ENCODE measurements at places on chromosomes 7 and 10.

DNA sequence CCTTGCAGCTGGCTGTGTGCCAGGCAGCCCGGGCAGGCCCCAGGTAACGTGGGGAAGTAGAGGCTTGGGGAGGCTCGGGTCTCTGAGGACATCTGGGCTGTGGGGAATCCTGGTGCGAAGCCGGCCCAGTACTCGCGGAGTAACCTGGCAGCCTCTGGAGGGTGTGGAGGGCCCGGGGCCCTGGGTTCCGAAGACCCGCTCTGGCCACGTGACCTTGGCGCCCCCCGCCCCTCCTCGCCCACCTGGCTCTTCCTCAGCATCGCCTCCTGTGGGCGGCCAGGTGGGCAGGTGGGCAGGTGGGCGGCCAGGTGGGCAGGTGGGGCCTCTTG, 143.1 kb downstream of the WDR37 start:
- no peak for DNase-seq

- DNase-seq = no peak
Measured at GRCh38 chr10:86354761-86355540, 11.6 kb downstream of the GRID1 start.

GRCh38 chr7:128032605-128033235, 1.5 kb upstream of the LRRC4 start:
- DNase-seq = no peak

GRCh38 chr7:92634924-92635519, 44.8 kb upstream of the FAM133B start:
- no peak for DNase-seq

DNA sequence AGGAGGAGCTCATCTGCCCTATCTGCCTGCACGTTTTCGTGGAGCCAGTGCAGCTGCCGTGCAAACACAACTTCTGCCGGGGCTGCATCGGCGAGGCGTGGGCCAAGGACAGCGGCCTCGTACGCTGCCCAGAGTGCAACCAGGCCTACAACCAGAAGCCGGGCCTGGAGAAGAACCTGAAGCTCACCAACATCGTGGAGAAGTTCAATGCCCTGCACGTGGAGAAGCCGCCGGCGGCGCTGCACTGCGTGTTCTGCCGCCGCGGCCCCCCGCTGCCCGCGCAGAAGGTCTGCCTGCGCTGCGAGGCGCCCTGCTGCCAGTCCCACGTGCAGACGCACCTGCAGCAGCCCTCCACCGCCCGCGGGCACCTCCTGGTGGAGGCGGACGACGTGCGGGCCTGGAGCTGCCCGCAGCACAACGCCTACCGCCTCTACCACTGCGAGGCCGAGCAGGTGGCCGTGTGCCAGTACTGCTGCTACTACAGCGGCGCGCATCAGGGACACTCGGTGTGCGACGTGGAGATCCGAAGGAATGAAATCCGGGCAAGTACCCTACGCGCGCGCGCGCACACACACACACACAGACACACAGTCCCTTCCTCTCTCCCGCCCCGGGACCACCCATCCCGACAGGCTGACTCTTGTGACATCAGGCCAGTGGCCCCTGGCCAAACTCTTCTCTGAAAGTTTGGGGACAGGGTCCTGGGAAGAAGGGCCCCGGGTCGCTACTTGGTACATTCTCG, 538 bp downstream of the TRIM8 start:
- DNase-seq = peak; percentile 70

- DNase-seq = no peak
Measured at GRCh38 chr10:100519311-100520051, at the start of gene SEC31B. SEC31B (minus strand) TSS chr10:100519861; CDS start chr10:100516952, 2,909 bp downstream.

- DNase-seq = no peak
Measured at GRCh38 chr10:86205306-86206239, 161.0 kb downstream of the GRID1 start.

- no peak for DNase-seq
Measured at GRCh38 chr10:86941426-86941825, 16.0 kb downstream of the MMRN2 start.

- no peak for DNase-seq
Measured at GRCh38 chr10:33616956-33617355, 282.5 kb upstream of the NRP1 start.

DNA sequence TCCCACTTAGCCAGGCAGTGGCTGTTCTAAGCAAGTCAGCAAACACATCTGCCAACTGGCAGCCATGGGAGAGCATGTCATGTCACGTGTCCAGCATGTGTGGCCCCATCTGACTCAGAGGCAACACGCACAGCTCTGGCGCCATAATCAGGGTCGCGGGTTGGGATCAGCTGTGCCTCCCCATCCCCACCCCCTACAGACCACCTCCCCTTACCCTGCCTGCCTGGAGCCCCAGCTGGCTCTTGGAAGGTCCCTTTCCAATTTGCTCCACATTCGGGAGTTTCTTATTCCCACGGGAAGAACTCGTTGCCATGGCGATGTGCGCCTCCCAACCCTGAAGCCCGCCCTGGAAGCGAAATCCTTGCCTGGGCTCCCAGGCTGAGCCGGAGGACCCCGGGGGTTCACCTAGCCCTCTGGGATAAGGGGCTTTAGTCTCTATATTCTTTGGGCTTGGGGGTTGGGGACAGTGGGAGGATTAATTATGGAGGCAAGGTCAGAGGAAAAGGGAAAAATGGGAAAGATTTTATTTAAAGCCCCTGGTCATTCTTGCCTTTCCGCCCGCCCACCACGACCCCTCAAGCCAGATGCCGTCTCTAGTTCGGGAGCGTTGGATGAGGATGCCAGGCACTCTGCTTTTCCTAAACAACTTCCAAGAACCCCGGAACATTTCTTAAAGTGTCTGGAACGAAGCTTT, 283.7 kb downstream of the ZEB1 start:
- no peak for DNase-seq

GRCh38 chr7:113657603-113658002, 261.2 kb downstream of the PPP1R3A start:
- DNase-seq = no peak

- DNase-seq = no peak
Measured at GRCh38 chr10:115050375-115051010, 42.7 kb upstream of the ATRNL1 start.

DNA sequence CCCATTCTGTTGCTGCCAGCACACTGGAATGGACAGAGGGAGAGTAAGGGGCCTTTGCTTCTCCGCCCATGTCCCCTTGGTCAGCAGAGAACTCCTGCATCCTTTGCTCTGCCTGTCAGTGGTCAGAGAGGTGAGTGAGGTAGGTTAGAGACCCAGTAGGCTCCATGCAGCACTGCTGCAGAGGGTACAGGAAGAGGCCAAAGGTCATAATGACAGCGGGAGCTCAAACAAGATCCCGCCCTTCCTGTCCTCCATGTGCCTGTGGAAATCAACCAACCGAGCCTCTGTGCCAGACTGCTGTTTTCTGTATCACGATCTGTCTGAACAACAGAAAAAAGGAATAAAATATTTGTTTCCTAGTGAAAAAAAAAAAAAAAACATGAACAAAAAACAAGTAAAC, 81.4 kb downstream of the ZNF33B start:
- DNase-seq = no peak

DNA sequence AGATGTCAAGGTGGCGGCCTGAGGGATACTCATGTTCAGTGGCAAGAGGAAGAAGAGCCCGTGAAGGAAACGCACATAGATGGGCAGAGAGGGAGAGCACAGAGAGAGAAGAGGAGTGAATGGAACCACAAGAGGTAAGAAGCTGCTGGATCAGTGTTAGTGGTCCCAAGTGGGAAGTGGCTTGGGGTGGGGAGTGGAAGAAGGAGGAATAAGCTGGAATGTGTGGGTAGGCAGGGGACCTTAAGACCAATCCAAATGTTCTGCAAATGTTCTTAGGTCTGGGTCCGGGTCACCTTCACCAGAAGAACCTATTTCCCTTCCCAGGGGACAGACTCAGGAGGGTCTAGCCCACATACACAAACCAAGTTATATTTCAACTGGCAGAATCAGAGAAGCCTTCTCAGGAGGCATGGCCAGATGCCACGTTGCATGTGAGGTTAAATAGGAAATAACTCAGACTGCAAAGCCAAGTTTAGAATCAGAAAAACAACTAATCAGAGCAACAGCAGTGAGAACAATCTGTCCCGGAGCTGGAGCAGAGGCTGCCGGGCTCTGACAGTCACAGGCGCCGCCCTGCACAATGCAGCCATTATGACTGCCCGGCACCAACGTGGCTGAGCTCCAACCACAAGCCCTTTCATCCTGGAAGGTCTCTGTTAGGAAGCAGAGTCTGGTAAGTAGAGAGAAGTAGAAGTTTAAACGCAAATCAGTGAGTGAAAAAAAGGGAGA, 78.6 kb upstream of the ARMC3 start:
- no peak for DNase-seq

DNA sequence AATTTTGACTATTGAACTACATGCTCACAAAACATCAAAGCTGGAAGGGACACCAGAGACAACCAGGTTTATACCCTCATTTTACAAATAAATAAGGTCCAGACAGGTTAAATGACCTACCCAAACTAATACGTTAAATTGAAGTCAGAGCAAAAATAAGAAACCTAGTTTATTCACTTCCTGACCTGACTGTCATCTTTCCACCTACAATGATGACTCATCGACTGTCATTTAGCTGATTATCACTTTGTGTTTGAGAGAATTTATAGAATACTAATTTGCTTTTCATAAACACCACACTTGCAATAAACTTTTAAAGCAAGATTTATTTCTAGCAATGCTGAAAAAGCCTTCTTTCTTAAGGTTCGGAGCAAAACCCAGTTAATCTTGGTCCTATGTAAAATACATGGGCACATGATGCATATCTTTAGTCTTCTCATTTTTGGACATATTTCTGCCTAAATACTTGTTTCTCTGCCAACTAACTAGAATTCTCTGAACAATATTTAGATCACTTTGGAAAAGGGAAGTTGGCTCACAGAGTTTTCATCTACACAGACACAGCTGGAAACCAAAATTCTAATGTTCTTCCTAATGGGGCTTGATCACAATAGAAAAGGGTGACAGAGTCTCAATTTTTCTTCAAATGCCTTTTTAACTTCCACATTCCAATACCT, 16.7 kb upstream of the LRRN3 start:
- no peak for DNase-seq

DNA sequence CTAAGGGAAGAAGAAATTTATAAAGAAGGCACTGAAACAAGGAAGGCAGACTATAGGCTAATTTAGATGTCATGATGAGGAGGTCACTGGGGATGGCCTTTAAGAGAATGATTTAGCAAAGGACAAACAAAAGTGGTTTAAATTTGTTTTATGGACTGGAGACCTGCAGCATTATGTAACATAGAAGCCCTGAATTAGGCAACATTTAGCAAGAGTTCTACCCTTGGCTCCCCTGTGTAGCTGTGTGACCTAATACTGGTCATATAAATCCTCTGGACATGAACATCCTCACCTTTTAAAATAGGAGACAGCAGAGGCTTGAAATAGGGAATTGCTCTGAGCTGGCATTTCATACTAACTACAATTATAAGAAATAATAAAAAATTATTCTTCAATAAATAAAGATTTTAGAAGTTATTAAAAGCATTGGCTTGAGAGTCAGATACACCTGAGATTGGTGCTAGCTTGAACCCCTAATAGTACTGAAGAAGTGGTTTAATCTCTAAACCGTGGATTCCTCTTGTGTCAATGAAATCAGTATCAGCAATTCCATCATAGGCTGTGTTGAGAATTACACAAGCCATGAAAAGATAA, 48.9 kb downstream of the RNLS start:
- DNase-seq = no peak

DNA sequence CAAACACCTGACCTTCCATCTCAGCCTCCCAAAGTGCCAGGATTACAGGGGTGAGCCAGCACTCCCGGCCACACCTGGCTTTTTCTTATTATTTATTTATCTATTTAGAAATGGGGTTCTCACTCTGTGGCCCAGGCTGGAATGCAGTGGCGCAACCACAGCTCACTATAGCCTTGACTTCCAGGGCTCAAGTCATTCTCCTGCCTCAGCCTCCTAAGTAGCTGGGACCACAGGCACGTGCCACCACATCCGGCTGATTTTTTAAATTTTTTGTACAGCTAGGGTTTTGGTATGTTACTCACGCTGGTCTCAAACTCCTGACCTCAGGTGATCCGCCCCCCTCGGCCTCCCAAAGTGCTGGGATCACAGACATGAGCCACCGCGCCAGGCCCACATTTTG, 56.9 kb upstream of the MYL10 start:
- DNase-seq = no peak

DNA sequence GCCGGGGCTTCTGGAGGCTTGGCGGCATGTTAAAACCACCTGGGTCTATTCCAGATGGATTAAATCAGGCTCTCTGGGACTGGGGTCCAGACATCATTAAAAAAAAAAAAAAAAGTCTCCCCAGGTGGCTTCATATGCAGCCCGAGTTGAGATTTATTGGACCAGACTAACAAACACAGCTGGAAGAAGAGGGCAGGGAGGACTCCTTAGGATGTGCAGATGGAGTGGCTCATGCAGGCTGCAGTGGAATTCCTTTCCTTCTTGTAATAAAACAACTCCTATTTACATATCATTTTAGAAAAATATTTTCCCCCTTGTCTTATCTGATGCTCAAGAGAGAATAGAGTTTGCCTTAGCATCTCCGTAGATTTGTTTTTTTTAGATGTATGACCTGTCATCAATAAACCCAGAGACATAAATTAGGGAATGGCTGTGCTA, 238.1 kb downstream of the CAMK1D start:
- DNase-seq = no peak

GRCh38 chr7:21918216-21918615, 27.5 kb downstream of the CDCA7L start:
- no peak for DNase-seq

DNA sequence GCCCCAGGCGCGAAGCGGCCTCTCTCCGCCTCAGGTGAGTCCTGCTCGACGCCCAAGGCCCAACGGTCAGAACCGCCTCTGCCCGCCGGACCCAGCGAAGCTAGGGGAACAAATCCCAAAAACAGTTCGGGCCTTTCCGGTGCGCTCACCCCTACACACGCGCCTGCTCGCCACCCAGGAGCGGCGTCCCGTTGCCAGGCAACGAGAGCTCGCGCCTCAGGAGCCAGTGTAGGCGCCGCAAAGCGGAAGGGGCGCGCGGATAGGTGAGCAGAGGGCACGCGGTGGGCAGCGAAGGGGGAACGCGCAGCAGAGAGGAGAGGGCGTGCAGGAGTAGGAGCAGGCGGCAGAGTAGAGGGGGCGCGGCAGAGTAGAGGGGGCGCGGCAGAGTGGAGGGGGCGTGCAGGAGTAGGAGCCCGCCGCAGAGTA, at the start of the genes DYDC1 and DYDC2:
TSS of gene DYDC1 (minus strand) at position 193 of the 426 bp plus-strand sequence. CDS start 4,154 bp downstream, outside the sequence.
TSS of gene DYDC2 (plus strand) at position 219 of the 426 bp plus-strand sequence. CDS start 5,663 bp downstream, outside the sequence.
- DNase-seq = no peak

DNA sequence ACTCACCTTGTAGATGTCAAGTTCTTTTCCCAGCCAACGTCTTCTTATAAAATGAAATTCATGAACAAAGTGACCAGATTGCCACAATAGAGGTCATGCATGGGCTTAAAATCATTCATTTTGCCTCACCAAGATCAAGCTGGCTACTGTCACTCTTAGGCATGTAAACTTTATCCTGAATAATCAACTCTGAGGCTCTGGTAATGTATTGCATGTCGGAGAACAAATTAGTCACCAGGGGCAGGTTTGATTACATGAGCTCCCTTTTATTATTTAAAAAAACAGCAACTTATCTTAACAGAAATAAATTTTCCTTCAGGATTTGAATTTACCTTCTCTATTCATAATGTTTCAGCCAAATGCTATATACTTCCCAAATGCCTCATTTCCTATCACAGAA, 112.9 kb upstream of the SP4 start:
- DNase-seq = no peak

GRCh38 chr7:20282959-20283358, 47.7 kb upstream of the ITGB8 start:
- DNase-seq = no peak

GRCh38 chr10:58919927-58920654, 256.4 kb upstream of the PHYHIPL start:
- DNase-seq = no peak
